ENCODE measurements at places on chromosomes 6 and 20.

- no peak for DNase-seq
Measured at GRCh38 chr6:12289365-12289919, 719 bp upstream of the EDN1 start.

- no peak for DNase-seq
Measured at GRCh38 chr6:69866770-69867638, 648 bp downstream of the COL19A1 start.

GRCh38 chr6:35047265-35048011 is 93.7 kb downstream of the TCP11 start:
- no peak for DNase-seq

DNA sequence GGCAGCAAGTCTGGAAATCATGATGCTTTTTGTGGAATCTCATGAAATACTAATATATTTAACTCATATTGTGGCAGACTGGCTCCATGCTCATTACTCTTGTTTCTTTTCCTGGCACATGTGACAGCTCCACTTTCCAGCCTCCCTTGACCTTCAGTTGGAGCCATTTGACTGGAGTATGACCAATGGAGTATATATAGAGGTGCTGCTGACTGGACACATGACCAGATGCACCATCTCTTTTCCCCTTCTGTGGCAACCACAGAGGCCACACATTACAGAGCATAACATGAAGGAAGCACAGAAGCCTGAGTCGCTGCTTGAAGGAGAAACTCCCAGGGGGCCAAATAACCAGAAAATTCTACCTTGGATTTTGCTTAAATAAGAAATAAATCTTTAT is 77.4 kb downstream of the MKKS start:
- no peak for DNase-seq

DNA sequence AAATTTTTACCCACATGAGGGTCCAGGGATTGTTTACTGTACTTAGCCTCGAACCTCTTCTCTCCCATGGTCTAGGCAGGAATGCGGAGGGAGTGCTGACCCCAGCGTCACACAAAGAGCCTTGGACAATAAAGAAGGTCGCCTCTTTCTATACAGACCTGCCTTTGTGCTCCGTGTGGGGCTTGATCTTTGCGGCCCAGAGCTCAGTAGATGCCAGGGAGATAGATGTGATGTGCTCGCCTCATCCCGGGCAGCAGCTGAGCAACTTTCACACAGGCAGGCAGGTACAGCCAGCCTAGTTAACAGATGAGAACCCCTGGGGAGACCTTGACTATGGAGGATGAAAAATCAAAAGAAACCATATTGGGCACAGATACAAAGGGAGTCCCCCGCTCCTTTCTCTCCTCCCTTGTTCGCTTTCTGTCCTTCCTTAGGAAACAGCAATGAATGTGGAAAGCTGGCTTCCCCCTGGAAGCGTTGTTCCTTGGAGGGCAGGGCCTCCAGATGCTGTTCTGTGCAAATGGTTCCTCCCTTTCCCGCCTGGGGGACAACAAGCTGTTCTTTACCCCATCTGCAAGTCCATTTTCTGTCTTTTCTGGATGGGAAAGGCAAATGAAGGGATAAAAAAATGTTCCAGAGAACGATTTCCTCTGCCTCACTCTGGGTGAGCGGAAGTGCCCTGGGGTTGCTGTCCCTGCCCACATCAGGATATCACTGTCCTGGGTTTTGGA is 128.3 kb downstream of the OLIG3 start:
- no peak for DNase-seq

DNA sequence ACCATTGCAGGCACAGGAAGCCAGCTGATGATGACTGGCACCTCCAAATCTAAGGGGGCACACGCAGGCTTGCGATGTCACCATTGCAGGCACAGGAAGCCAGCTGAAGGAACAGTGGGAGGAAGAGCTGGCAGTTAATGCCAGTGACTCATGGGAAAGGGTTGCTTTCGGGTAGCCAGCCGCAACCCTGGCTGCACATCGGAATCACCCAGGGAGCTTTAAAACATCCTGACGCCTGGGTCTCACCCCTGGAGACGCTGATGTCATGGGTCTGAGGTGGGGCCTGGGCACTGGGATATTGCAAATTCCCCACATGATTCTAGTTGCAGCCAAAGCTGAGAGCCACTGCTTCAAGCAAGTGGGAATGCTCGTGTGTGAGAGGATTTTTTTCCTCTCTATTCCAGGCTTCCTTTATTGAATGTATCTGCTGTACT is 16.1 kb upstream of the CCN6 start:
- DNase-seq: no peak

DNA sequence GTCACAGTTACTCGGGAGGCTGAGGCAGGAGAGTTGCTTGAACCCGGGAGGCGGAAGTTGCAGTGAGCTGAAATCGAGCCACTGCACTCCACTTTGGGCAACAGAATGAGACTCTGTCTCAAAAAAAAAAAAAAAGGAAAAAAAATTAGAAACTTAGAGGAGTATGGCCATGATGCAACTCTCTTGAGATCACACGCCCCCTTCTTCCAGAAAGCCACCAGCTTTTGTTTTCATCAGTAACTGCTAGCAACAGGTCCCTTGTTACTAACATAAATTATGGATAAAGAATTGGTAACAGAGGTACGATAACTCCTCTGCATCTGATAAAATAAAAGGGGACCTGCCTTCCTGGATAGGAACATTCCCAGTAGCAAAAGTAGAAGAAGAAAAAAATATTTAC is 308.2 kb downstream of the CD83 start:
- DNase-seq: no peak

GRCh38 chr6:17808609-17809008 is 101.9 kb upstream of the NUP153 start:
- DNase-seq: no peak

- peak; percentile 69 for DNase-seq
Measured at GRCh38 chr20:45419188-45420091, 3.5 kb downstream of the PIGT start.

GRCh38 chr20:44756011-44756688 is 10.5 kb downstream of the KCNK15 start:
- DNase-seq: no peak

GRCh38 chr6:155974811-155975323 is 519.2 kb upstream of the NOX3 start:
- no peak for DNase-seq

DNA sequence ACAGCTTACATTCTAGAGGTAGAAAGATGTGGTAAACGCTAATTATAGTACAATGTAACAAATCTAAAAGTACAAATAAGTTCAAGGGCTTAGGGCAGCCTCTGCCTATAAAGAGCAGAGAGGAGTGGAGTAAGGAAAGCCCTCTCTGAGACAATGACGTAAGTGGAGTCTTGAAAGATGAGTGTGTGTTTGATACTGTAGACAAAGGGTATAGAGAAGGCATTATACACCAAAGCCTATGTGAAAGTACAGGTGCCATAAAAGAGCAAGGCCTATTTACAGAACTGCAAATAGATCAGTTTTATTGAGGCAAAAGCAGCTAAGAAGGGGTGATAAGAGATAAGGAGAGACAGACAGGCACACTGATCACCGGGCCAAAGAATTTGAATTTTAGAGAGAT is 10.9 kb downstream of the GOPC start:
- no peak for DNase-seq

GRCh38 chr20:313948-314347 is 11.4 kb upstream of the SOX12 start:
- DNase-seq: no peak

DNA sequence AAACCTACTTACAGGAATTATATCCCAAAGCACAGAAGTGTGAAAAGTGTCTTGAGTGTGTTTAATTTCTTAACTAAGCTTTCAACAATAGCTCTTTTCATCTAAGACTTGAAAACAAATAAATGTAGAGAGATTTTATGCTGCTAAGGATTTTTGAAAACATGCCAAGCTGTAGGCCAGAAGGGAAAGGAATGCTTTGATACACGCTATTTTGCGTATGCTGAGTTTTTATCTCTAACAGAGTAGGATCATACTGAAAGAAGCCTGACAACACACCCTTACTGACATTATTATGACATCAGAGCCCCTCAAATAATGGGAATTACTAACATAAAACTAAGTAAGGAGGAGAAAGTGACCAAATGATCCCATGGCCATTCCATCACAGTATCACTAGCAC is 265.5 kb downstream of the KHDC1L start:
- DNase-seq: no peak

GRCh38 chr20:56348305-56348693 is 10.5 kb upstream of the FAM210B start:
- DNase-seq: no peak

- DNase-seq: no peak
Measured at GRCh38 chr6:54307439-54307910, 766 bp upstream of the TINAG start.

GRCh38 chr20:11553603-11554002 is 364.1 kb upstream of the BTBD3 start:
- no peak for DNase-seq

DNA sequence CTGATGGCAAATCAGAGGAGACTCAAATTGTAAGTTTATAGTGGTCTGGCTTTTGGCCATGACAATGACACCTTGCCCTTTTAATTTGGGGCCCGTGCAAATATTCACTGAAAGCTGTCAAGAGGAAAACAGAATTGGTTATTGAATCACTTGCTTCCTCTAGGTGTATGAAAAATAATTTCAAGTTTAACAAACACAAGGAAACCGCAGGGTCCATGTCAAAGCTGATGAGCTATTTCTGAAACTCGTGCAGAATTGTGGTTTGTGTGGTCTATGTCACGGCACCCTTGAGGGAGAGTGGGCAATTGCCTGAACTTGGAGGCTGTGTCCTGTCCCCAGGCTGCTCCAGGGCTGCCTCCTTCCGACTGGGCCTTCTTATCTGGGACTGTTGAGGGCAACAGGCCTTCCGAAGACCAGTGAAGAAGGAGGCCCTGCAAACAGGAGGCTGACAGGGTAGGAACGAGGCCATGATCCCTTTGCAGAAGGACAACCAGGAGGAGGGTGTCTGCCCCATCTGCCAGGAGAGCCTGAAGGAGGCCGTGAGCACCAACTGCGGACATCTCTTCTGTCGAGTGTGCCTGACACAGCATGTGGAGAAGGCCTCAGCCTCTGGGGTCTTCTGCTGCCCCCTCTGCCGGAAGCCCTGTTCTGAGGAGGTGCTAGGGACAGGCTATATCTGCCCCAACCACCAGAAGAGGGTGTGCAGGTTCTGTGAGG is 788 bp downstream of the TRIM40 start:
- DNase-seq: no peak

DNA sequence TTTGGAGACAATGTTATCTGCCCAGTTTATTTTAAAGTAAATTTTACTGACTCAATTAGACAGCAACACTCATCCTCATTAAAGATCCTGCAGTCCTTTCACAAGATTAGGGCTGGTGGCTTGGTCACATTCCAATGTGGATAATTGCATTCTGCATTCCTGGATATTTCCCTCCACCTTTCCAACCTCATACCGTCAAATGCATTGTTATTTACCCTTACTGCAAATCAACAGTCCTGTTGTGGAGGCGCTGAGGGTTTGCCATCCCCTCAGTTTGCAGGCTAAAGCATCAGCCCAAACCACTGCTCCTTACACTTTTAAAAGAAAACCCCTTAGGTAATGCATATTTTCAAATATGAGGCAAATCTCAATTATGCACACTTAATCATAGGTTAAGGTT is 5.4 kb downstream of the CITED2 start:
- DNase-seq: no peak

DNA sequence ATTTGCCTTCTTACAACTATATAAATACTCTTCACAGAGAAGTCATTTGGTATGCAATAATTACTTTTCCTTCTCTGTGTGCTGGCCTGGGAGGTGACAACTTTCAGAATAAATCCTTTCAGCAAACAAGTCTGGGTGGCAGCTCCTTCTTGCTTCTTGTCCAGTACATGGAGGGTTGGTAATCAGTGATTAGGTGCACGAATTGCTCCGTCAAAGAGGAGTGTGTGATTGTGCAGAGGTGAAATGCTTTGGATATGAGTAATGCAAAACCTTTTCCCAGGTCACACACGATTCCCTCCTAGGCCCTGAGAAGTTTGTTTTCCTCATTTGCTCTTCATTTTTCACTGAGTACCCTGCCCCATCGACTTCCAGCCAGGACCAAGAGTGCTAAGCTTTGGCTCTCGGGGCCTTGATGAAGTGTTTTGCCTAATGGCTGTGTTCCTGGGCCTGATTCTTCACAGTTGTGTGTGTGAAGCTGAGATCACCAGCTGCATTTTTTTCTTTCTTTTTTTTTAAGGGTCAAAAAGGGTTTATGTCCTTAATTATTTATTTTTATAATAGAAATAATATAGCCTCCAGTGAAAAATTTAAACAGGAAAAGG is 216.5 kb downstream of the ZMYND8 start:
- no peak for DNase-seq

DNA sequence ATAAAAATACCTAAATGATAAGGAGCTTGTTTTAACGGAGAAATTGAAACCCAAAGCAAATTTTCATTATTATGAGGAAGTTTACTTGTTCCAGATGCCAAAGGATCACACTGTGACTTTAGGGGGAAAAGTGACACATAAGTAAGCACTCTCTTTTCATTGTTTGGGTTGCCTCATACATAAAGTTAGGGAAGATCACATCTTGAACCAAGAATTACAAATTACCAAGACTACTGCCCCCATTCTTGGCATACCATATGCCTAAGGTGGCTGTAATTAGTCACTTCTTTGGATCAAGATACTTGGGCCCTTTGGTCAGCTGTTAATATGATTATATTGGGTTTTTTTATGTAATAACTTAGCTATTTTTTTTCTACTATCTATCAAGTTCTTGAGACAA is 269.0 kb downstream of the COL12A1 start:
- no peak for DNase-seq

- DNase-seq: no peak
Measured at GRCh38 chr6:15443119-15443830, 197.4 kb downstream of the JARID2 start.

- no peak for DNase-seq
Measured at GRCh38 chr6:816510-817084, 123.7 kb upstream of the EXOC2 start.

DNA sequence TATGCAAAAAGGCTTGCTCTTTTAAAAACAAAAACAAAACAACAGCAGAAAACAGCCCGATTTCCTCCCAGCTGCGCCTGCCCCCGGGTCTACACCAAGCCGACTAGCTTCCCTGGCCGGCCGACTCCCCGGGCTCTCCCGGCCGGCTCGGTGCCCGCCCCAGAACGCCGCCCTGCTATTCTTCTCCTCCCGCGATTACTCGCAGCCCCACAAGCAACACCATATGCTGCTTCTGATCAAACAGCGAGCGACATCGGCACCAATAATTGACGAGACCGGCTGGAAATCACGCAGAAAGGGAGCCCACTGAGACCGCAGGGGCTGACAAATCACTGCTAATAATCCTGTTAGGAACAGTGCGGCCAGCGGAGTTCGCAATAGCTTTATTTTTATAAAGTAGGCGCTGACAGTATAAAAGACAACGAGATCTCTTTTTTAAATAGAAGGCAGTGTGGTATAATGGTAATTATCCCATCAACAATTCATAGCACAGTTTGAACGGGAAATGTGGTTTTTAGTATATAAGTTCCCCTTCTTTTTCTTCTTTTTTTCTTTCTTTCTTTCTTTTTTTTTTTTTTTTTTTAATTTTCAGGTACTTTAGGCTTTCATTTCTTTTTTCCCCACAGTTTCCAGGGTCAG is 3.3 kb downstream of the SIM1 start:
- no peak for DNase-seq

- no peak for DNase-seq
Measured at GRCh38 chr20:6185268-6185667, 62.4 kb upstream of the FERMT1 start.

GRCh38 chr6:166626177-166627032 is 646 bp downstream of the RPS6KA2 start:
- DNase-seq: peak; percentile 50

- DNase-seq: no peak
Measured at GRCh38 chr6:11999246-11999645, 12.9 kb upstream of the HIVEP1 start.

- no peak for DNase-seq
Measured at GRCh38 chr6:21033575-21034026, 499.3 kb downstream of the CDKAL1 start.
